ENCODE measurements at places on chromosomes 7 and 10. TPM values are rescaled to one million over a fixed set of nuclear protein-coding genes. Genes with fewer than 3 reads are reported as not detected.

ORAI2 gene
- total RNA-seq = 61.2 TPM

ADIRF gene
- total RNA-seq = not detected

NEBL gene
- total RNA-seq = not detected

MAT1A gene
- not detected for total RNA-seq

ACSM6 gene
- not detected for total RNA-seq

ATP5F1C gene
- 286 TPM for total RNA-seq

ANKRD30A gene
- total RNA-seq = not detected

EBF3 gene
- not detected for total RNA-seq

MRLN gene
- not detected for total RNA-seq

- no peak for DNase-seq
These were observed 87.9 kb downstream of the SVIL start for GRCh38 chr10:29546773-29547313.

- DNase-seq = peak; percentile 80
These were observed 7.6 kb upstream of the ORAI2 start for GRCh38 chr7:102425639-102426267.

DNA sequence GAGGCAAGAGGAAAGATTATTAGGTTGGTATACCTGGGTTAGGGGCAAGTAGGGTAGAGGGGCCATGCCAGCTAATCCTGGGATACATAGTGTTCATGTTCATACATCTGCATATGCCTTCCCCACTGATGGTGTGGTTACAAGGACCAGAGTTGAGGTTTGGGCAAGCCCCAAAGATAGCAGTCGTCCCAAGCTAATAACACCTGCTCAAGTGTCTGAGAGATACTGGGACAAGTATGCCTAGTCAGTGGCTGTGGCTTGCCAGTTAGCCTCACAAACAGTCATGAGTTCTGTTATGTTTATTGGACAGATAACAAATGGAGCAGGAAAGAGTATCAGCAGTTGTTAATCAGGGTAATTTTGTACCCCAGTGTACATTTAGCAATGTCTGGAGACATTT is 139.6 kb downstream of the ADAM22 start:
- no peak for DNase-seq

GRCh38 chr7:51356849-51357516 is 40.4 kb upstream of the COBL start:
- DNase-seq = no peak

GRCh38 chr7:30423788-30424505 is 54.6 kb downstream of the NOD1 start:
- DNase-seq = no peak

- DNase-seq = no peak
These were observed 98.9 kb upstream of the TARP start for GRCh38 chr7:38372290-38372689.

- no peak for DNase-seq
These were observed 9.3 kb upstream of the CROT start for GRCh38 chr7:87336136-87336535.

DNA sequence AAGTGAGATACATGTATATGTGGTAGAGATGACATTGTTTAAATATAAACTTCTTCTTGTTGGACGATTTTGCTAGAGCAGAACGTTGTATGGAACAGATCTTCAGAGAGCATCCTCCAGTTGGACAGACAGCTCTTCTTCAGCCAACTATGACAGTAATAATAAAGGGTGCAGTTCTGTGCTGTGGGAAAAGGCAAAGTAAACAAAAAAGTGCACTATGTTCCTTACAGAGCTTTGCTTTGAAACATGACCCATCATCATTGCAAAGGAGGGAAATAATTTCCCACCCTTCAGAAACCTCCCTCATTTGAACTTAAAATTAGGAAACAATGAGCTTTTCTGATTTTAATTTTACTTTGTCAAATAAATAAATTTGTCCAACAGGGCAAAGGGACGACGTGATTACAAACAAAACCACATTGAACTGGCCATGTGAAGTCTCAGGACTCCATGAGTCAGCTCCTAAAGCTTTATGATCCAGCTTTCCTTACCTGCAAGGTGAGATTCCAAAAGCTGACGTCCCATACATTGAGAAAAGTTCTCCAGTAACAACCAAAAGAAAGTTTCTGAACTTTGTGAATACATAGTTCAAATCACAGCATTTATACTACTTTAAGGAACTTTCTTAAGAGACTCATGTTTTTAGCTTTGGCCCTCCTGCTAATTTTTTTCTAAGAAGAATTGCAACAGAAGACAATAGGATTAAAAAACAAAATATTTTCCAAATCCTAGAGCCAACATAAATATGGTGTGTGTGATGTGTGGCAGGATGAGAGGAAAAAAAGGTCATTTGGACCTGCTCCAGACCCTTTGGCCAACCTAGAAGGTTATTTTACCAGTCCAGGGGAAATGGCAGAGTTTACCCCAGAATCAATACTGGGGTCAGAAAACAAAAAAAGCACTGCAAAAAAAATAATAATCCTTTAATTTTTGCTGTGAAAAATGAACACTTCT is 565.4 kb upstream of the NRP1 start:
- DNase-seq = no peak

- DNase-seq = no peak
These were observed 123.3 kb upstream of the ZNF438 start for GRCh38 chr10:31154996-31155395.

DNA sequence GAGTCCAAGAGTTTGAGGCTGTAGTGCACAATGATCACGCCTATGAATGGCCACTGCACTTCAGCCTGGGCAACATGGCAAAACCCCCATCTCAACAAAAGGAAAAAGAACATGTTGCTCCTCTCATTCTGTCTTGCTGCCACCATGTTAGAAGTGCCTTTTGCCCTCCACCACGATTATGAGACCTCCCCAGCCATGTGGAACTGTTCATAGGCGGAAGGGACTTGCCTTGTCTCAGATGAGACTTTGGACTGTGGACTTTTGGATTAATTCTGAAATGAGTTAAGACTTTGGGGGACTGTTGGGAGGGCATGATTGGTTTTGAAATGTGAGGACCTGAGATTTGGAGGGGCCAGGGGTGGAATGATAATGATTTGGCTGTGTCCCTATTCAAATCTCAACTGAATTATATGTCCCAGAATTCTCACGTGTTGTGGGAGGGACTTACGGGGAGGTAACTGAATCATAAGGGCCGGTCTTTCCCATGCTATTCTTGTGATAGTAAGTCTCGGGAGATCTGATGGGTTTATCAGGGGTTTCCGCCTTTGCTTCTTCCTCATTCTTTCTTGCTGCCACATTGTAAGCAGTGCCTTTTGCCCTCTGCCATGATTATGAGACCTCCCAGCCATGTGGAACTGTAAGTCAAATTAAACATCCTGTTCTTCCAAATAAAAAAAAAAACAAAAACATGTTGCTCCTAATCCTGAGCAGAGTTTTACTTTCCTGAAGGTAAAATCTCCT is 22.3 kb downstream of the DLG5 start:
- DNase-seq = no peak

DNA sequence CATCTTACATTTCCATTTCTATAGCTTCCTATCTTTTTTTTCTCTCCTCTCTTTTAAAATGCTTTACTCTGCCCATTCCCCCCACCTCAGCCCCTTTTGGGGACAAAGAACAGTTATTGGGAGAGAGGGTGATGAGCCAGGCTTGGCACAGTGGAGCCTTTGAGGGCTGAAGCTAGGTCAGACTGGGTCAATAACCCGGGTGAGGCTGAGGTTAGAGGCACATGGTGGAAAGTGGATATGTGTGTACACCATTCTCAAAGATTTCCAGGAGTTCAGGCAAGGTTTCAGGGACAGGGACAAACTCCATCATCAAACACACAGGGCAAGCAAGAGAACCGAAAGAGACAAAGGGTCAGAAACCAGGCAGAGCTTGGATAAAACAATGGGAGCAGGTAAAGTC is 11.5 kb downstream of the ABCB4 start:
- DNase-seq = no peak

DNA sequence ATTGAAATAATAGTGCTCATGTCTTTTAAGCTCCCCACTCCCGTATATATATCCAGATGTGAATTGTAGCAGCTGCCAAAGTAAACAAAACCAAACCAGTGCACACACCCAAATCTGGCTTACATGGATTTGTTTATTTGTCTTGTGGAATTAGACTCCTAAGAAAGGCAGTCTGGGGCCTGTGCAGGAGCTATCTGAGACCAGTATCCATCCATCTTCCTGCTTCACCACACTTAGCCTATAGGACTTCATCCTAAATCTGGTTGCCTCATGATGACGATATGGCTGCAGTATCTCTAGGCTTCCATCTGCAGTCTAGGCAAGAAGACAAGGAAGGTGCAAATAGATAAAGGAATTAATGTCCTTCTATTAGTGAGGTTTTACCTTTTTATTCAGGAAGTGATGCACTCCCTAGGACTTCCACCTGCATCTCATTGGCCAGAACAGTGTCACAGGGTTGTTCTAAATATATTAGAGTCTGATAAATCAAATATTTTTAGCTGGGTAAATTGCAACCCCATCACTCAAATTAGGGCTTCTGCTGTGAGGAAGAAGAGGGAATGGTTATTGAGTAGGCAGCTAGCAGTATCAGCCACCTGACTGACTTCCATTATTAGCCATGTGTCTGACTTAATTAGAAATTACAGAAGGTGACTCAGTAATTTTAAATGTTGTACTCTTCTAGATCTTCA is 6.0 kb downstream of the WIPF3 start:
- DNase-seq = no peak

GRCh38 chr10:69181433-69181832 is 1.4 kb downstream of the SUPV3L1 start:
- DNase-seq = no peak

- DNase-seq = no peak
These were observed 547.8 kb downstream of the DNAJB6 start for GRCh38 chr7:157884461-157885062.

- DNase-seq = no peak
These were observed 77.1 kb downstream of the ABCC2 start for GRCh38 chr10:99859585-99859984.

DNA sequence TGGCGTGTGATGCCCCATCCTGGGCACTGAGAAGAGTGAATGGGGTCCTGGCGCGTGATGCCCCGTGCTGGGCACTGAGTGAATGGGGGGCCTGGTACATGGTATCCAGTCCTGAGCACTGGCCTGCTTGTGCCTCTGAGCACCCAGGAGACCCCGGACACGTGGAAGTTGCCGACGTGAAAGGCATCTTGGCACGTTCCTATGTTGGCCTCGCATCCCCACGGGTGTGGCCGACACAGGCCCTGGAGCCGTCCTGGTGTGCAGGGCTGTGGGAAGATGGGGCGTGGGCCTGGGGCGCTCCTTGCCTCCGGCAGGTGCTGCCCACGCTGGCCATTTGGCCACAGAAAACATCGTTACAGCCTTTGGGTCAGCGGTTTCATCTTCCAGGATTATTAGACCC is 35.5 kb downstream of the CFAP46 start:
- DNase-seq = no peak

DNA sequence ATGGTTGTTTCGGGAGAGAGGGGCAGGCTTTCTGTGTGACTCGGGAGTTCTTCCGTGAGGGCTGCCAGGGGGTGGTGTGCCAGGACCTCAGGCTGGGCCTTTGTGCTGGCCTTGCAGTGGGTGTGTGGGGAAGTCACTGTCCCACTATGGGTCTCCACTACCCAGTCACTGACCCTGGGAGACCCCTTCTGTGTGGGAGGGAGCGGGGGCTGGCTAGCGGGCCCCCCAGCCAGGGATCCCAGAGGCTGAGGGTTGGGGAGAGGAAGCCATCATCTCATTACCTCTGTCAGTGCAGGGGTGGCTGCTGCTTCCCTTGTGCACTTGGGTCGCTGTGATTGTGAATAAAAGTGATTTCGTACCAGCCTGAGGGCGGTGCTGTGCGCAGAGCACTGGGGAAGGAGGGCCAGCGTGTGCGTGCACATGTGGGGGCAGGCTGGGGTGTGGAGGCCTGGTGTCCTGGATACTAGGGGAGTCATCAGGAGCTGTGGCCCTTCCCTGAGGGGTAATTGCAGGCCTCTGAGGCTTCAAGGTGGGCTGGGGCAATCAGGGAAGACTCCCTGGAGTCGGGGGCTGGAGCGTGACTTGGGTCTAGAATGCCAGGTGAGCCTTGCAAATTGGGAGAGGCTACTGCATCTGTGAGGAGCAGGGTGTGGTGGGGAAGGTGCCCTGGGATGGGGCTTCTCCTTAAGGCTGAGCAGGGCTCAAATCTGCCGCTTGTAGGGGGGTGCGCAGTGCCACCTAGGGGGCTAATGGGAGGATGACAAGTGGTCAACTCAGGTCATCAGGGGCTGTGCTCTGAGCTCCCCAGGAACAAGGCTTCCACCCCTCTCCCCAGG is 98.9 kb downstream of the NEURL1 start:
- peak; percentile 42 for DNase-seq

DNA sequence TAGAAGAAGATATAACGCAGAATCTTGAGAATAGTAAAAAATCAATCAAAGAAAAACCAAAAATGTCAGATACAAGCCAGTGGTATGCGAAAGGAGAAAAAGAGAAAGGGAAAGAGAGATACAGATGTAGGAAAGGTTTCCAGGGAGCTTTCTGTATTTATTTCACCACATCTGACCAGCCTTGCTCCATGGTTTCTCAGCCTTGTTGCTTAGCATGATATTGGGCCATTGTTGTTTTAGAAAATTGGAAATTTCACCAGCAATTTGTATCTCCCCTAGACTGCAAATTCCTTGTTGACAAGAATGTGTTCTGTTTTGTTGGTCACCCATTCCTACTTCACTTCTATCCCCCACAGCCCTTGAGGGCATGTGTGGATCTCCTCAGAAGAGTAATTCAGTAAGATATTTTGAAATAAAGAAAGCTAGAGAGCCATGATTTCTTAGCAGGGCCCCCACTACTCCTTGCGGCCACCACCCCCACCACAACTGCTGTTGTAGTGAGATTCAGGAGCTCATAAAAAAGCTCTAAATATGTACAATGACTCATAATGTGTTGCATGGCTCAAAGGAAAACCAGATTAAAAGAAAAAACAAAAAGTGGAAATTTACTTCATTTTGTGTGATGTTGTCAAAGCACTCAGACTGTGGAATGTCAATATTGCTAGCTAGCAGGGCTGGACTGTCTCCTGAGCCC is 138.7 kb downstream of the CHRM2 start:
- DNase-seq = no peak

- DNase-seq = no peak
These were observed 22.4 kb downstream of the CDH23 start for GRCh38 chr10:71419002-71419540.

DNA sequence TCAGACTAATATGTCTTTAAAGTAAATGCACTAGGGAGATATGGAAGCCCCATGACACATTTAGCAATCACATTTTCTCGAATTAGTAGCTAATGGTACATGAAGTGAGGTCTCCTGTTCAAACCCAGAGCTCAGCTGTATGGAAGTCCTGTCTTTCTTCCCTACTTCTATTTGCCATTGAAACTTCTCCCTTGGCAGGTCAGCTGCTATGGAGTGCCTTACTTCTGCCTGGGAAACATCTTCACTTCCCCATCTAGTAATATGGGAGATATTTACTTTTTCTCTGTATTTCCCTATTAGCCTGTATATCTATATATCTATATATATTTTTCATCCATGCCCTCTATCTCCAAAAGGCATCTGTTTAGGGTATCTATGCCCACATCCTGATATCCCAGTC is 225.3 kb upstream of the INHBA start:
- no peak for DNase-seq
